ENCODE measurements at places on chromosomes 1 and 21. TPM values are rescaled to one million over a fixed set of nuclear protein-coding genes. Genes with fewer than 3 reads are reported as not detected.

- DNase-seq, result peak; percentile 76
These were observed 143.1 kb downstream of the PHTF1 start for GRCh38 chr1:113616156-113616555.

DNA sequence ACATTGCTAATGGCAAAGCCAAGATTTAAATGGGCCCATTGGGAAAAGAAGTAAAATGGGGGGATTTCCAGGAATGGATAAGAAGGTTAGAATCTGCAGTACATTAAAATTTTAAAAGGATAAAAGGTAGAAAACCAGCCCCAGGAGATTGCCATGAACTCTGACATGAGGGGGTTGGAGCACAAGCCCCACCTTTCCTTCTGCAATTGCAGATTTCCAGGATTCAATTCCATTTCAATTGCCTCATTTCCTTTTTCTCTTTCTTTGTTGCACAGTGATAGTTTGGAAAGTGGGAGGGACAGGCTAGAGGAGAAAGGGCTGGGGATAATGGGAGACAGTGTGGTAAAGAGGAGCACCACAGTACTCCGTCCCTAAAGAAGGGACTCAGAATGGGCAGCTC is 238.5 kb upstream of the RAB4A start:
- no peak for DNase-seq

DNA sequence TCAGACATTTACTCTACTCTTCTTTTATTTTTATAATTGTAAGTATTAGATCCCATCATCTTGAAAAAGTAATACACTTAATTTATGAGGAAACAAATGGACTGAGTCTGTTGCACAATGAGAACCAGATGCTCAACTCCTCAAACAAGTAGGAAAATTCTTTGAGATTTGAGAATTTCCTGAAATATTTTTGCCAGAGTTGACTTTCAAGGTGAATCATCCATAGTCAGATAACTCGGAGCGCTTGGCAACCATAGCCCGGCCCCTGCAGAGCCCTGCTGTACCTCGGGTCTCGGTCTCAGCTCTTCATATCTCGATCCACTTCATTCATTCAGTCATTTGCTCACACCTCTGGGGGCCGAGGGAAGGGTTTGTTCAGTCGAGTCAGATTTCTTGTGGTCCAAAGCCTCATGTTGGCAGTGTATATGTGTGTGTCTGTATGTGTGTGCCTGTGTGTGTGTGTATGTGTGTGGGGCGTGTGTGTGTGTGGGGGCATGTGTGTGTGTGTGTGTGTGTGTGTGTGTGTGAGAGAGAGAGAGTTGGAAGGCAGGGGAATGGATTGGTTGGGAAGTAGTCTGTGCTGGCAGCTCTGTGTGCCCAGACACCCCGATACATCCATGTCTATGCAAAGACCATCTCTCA is 18.1 kb upstream of the PCP4 start:
- DNase-seq, result no peak

- DNase-seq, result no peak
These were observed 333.3 kb downstream of the MRPL39 start for GRCh38 chr21:25273959-25274358.

- no peak for DNase-seq
These were observed 354.1 kb upstream of the B3GALT2 start for GRCh38 chr1:193540511-193540910.

DNA sequence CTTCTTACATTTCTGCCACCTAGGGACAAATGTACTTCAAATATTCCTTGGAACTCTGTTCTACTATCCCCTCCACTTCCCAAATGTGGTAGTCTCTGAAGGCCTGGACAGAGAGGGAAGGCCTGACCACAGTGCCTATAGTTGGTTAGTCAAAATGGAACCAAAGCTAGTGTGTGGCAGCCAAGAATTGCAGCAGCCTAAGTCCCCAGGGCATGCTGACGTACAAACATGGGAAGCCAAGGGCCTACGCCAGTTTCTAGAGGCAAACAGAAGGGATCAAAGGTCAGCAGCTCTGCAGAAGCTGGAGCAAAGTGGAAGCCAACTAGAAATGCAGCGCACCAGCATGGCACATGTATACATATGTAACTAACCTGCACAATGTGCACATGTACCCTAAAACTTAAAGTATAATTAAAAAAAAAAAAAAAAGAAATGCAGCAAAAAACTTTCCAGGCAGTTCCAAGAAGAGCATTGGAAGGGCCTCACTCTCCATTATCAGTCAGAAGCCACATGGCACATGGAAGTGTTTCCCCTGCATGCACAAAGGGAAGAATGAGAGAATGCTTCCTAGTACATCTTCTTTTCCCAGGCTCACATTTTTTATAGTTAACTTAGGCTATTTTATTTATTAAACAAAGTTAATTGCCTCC is 39.4 kb upstream of the GADD45A start:
- DNase-seq, result peak; percentile 79

The SPATA17 gene
- total RNA-seq, result 1.8 TPM

The FCN3 gene
- total RNA-seq, result not detected

The HEYL gene
- not detected for total RNA-seq
